ENCODE measurements at places on chromosomes 6 and 20.

DNA sequence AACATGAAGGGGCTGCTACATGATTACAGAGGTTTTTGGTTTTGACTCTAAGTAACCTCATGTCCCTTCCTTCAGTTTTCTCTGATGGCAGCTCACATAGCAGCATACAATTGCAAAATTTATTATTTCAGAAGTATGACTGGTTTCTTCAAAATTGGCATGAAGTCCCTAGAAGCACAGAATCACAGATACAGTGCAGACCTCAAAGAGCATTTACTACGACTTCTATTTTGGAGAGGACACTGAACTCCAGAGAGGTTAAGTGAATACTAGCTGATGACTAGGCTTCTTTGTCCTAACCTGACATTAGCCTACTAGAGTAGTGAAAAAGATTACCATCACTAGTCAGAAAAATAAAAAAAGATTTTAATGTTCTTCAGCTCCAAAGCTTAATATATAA lies 664.3 kb downstream of the RFPL4B start:
- DNase-seq, result no peak

- DNase-seq, result no peak
Measured at GRCh38 chr20:6588296-6588695, 179.2 kb upstream of the BMP2 start.

DNA sequence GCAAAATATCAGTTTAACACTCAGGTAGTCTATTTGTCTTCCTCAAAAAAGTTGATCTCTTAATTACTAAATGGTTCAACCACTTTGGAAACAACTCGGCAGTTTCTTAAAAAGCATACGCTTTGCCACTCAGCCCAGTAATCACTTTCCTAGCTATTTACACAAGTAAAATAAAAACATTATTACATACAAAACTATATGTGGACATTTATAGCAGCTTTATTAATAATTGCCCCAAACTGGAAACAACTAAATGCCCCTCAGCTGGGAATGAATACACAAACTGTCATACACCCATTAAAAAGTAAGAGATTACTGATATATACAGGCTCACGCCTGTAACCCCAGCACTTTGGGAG lies 7.4 kb downstream of the EEF1A1 start:
- no peak for DNase-seq

GRCh38 chr6:52276130-52276529 lies 8.4 kb downstream of the MCM3 start:
- DNase-seq, result no peak

- DNase-seq, result no peak
Measured at GRCh38 chr6:161111261-161111660, 119.7 kb downstream of the MAP3K4 start.

DNA sequence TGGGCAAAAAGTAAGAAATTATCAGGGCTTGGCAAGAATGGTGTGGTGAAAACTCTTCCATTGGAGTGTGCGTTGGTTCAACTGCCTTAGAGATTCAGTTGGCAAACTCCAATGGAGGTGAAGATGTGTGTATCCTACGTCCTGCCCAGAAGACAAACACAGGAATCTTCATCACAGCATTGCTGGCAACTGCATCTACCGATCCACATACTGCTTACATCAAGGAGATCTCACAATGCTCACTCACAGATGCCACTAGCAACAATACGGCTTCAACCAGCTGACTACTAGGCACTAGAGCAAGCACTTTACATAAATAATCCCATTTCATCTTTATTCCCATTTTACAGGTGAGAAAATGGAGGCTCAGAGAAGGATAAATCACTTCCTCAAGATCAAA lies 10.0 kb upstream of the SPO11 start:
- DNase-seq, result no peak

- DNase-seq, result no peak
Measured at GRCh38 chr6:34276881-34277762, 28.3 kb upstream of the SMIM29 start.

GRCh38 chr6:94845742-94846141 lies 731.6 kb upstream of the MANEA start:
- DNase-seq, result no peak

- DNase-seq, result no peak
Measured at GRCh38 chr6:44133981-44134711, 6.8 kb downstream of the TMEM63B start.

GRCh38 chr20:13037727-13038126 lies 29.0 kb downstream of the SPTLC3 start:
- DNase-seq, result no peak

GRCh38 chr6:45075246-45075645 lies 252.9 kb upstream of the RUNX2 start:
- DNase-seq, result no peak

DNA sequence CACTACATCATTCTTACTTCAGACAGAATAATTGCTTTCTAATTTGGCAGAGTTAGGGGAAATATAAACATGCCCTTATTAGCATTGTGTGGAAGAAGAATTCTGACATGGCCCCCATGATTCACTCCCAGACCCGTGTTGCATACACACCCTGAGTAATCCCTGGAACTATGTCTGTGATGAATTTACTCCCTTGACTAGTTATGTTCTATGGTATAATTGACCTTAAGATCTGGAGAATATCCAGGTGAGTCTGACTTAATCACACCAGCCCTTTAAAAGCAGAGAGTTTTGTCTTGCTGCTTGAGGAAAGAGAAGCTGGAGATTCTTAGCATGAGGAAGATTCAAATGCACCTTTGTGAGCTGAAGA lies 262.9 kb downstream of the SOX4 start:
- no peak for DNase-seq

DNA sequence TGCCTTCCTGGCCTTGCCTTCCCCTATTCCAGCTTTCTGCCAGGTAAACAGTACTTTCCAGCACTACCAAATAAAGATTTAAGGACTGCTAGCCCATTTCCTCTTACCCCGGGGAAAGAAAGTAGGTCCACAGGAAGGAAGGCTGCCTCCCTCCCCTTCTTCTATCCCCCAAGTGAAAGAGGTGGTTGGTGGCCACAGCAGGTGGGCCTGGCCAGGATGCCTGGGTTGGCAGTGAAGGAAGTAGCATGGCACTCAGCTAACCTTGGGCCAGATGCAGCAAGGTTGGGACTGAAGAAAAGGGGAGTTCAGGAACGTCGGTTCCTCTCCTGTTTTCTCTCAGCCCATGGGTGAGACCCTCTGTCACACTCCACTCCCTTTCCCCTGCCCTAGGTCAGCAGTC lies 8.9 kb downstream of the NFKBIL1 start:
- no peak for DNase-seq

GRCh38 chr20:2217857-2218539 lies 77.8 kb upstream of the TGM3 start:
- no peak for DNase-seq

DNA sequence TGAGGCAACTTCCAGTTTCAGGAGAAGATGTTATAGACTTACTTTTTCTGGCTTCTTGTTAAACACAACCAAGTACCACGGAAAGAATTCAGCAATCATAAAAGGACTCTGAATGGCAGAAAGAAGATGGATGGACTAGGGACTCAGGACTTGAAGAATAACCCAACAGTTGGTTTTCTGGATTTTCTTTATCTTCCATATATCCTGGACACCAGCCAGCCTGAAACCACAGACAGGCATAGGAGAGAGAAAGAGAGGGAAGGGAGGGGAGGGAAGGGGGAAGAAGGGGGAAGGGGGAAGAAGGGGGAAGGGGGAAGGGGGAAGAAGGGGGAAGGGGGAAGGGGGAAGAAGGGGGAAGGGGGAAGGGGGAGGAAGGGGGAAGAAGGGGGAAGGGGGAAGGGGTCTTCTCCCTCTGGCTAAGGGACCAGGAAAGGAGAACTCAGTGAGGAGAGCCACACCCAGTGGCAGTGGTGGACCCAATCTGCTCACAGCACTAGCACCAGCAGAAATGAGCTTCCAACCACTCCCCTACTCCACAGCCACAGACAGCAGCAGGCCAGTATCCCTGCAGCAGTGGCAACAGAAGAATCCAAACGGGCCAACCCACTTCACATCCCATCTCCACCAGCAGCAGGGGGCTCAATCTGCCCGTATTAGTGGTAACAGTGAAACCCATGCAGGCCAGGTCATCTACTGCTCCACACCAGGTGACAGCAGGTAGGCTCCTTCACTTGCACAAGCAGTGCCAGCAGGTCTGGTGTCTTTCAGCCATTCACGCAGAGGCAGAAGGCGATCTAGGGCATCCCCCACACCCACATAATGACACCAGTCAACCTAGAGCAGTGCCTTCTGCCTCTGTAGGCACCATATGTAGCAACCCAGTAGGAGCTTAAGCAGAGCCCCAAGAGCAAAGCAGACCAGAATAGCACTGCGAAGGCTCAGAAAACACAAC lies 78.6 kb downstream of the TRMT6 start:
- no peak for DNase-seq

DNA sequence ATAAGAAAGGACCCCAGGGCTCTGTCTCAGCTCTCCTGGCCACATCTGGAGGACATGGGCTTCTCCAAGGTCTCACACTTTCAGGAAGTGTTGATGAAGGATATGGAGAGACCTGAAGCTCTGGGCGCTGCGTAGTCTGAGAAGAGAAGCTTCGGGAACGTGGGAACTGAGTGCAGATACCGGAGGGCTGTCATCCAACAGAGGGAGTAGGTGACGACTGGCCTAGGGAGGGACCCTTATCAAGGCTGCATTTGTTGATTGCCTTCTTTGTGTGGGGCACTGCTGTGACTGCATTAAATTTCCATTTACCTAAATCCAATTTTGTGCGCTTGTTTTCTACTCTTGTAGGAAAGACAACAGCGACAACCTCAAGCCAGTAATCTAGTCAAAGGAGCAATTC lies 63.4 kb downstream of the PLG start:
- DNase-seq, result no peak

DNA sequence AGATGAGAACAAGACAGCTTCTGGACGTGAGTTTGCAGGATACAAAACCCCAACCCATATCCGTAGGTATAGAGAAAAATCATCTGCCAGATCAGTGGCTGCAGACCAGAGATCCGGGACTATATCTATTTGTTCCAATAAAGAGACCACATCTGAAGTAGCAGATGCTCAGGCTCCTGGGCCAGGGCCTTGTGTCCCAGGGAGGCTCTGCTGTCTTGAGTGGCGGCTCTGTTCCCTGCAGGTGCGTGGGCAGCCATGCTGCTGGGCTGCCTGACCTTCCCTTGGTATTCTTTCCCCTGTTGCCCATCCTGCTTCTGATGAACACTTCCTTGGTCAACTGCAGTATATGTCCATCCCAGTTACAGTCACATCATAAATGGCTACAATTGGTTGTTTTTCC lies 34.9 kb downstream of the ERMARD start:
- peak; percentile 18 for DNase-seq

- DNase-seq, result no peak
Measured at GRCh38 chr6:128174724-128175123, 273.9 kb upstream of the THEMIS start.
